ENCODE measurements at places on chromosomes 7 and 10.

GRCh38 chr10:71801361-71801760, 28.0 kb upstream of the VSIR start:
- H3K4me1 ChIP-seq = peaks cover 4% of the 10 kb centered on the region
- no peaks in the 10 kb centered on the region for H3K36me3 ChIP-seq
- H3K27me3 ChIP-seq = peaks cover 5% of the 10 kb centered on the region
- no peak for DNase-seq

- no peak for DNase-seq
- H3K27me3 ChIP-seq = no peaks in the 10 kb centered on the region
- H3K4me3 ChIP-seq = no peak overlapping the region
- H3K27ac ChIP-seq = no peak overlapping the region
These were observed 321.2 kb downstream of the FRMD4A start for GRCh38 chr10:14009371-14010100.

GRCh38 chr7:83271212-83272099, 108.8 kb upstream of the PCLO start:
- H3K27ac ChIP-seq = no peak overlapping the region
- H3K4me1 ChIP-seq = no peaks in the 10 kb centered on the region
- no peak for DNase-seq
- H3K27me3 ChIP-seq = no peaks in the 10 kb centered on the region
- H3K36me3 ChIP-seq = no peaks in the 10 kb centered on the region
- no peak overlapping the region for H3K4me3 ChIP-seq

GRCh38 chr7:26070290-26070689, 81.7 kb upstream of the NFE2L3 start:
- H3K4me3 ChIP-seq = no peak overlapping the region
- no peak overlapping the region for H3K27ac ChIP-seq

DNA sequence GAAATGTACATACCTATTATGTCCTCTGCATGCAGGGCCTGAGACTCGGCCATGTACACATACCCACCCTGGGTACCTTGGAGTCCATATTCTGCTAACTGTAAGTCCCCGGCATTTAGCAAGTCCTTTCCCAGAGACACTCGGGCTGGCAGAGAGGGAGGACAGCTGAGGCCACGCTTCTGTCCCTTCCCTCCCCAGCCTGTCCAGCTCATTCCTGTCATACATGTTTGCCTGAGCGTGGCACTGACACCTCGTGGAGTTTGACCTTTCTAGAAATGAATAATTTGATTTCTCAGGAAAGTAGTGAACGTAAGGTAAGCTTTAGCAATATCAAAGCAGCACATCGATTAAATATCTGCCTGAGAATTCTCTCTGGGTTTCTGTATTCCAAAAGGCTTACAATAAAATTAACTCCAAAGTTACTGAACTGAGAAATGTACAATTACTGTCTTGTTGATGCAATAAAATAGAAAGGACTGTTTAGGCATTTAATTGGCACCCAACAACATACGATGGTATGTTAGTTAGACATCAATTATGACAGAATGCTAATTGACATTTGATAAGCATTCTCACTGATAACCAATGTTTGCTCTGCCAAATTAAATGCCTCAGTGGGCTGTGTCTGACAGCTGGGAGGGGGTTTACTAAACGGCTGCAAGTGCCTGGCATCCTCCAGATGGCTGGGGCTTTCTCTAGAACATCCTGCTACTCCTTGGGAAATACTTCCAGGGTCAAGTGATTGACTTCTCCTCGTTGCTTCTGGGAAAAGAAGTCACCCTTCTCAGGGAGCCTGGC, 221.2 kb downstream of the CCSER2 start:
- no peaks in the 10 kb centered on the region for H3K36me3 ChIP-seq
- no peak for DNase-seq
- H3K4me1 ChIP-seq = no peaks in the 10 kb centered on the region
- H3K27me3 ChIP-seq = no peaks in the 10 kb centered on the region
- no peak overlapping the region for H3K27ac ChIP-seq

- no peaks in the 10 kb centered on the region for H3K36me3 ChIP-seq
- no peaks in the 10 kb centered on the region for H3K4me1 ChIP-seq
- no peak for DNase-seq
- H3K27me3 ChIP-seq = no peaks in the 10 kb centered on the region
- H3K4me3 ChIP-seq = no peak overlapping the region
- H3K27ac ChIP-seq = no peak overlapping the region
These were observed 204.8 kb upstream of the MEOX2 start for GRCh38 chr7:15891151-15891881.

- H3K4me3 ChIP-seq = peak overlapping the region; percentile 85
- no peaks in the 10 kb centered on the region for H3K27me3 ChIP-seq
- H3K27ac ChIP-seq = no peak overlapping the region
- H3K4me1 ChIP-seq = peaks cover 9% of the 10 kb centered on the region
These were observed 553 bp downstream of the VDAC2 start for GRCh38 chr10:75211007-75211691.

DNA sequence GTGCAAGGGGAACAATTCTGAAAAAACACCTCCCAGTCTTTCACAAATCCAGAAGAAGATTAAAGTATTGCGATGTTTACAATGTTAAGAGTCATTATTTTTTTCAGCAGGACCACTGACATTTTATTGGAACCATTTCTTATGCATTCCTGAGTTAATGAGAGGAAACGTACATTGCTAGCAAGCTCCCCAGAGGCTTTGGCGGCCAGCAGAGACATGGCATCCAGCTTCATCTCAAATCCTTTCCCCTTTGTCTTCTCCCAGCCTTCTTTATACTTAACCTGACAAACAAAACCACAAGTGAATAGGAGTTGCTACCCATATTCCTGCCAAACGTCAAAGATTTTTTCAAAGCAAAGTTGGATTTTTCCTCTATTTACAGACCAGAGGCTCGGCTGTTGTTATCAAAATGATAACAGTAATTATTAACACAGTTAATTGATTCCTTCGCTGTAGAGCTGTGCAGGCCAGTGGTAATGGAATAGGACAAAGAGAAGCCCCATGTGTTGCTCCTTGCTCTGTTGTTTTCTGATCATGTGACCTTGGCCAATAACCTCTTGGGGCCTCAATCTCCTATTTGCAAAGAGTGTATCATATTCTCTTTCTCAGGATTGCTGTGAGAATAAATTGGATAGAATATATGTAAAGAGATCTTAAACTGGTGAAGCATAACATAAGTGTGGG, 32.0 kb downstream of the NRAP start:
- H3K27ac ChIP-seq = no peak overlapping the region
- no peaks in the 10 kb centered on the region for H3K36me3 ChIP-seq
- no peaks in the 10 kb centered on the region for H3K27me3 ChIP-seq
- H3K4me3 ChIP-seq = no peak overlapping the region

DNA sequence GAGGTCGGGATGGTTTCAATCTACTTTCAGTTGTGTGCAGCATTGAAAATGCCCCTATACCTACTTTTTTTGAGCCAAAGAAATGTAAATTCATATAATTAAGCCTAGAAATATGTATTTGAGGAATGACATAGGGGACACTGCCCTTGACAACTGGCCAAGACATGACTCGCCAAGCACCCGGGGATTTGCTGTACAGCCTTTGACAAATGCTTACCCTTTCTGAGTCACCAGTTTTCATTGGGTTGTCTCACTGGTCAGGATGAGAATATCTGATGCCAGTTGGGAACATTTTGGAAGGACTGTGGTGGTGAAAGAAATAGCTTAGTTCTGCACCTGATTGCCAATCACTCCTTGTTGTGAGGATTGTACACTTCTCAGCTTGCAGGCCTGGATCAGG, 166.8 kb upstream of the HABP2 start:
- DNase-seq = no peak
- H3K4me3 ChIP-seq = no peak overlapping the region
- no peaks in the 10 kb centered on the region for H3K36me3 ChIP-seq
- H3K27ac ChIP-seq = no peak overlapping the region
- no peaks in the 10 kb centered on the region for H3K4me1 ChIP-seq

DNA sequence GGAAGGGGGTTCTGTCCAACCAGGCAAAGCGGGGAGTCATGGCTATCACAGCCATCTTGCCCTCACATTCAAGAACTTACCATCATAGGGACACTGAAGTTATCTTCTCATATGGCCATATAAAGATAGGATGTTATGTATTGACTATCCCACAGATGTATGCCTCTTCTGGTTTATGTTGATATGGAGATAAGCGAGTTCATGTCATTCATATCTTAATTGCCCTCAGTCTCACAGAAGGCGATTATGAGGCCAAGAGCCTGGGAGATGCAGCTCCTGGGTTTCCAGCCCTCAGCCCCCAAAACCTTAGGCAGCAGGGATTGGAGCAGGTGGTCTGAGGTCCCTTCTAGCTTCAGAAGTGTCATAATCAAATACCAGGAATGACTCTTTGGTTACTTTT, 8.5 kb upstream of the ANKRD61 start:
- H3K4me3 ChIP-seq = no peak overlapping the region
- peaks cover 43% of the 10 kb centered on the region for H3K36me3 ChIP-seq
- no peak for DNase-seq
- H3K27ac ChIP-seq = no peak overlapping the region

DNA sequence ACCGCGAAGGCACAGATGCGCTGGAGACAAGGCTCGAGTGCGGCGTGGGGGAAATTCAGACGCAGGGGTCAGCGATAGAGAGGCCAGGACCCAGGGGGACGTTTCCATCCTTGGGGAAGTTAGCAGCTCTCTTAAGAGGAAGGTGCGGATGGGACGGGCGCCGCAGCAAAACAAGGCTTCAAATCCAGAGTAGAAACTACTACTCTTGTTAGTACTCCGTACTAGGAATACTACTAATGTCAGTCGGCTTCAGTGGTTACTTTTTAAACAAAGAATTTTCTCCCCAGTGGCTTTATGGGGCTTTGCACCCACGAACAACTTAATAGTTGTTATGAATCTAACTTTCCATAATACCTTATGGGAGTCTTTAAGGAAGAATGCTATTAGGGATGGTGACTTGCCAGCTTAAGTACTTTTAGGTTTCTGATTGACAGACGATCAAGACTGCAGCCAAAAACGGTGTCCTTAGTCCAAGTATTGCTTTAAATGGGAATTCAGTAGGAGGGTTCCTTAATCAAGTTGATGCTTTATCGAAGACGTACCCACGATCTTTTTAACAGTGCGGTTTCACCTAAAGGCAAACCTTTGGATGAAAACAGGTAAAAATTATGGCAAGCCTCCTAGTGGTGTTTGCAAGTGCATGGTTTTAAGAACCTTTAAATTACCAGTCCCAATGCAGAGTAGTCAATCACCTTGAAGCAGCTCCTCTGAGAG, 812 bp upstream of the IDE start:
- H3K4me1 ChIP-seq = peaks cover 2% of the 10 kb centered on the region
- peak overlapping the region; percentile 78 for H3K4me3 ChIP-seq
- no peaks in the 10 kb centered on the region for H3K36me3 ChIP-seq
- H3K27ac ChIP-seq = no peak overlapping the region

Data from iPS DF 6.9 (cell line).